ENCODE measurements at places on chromosomes 1 and 21.

DNA sequence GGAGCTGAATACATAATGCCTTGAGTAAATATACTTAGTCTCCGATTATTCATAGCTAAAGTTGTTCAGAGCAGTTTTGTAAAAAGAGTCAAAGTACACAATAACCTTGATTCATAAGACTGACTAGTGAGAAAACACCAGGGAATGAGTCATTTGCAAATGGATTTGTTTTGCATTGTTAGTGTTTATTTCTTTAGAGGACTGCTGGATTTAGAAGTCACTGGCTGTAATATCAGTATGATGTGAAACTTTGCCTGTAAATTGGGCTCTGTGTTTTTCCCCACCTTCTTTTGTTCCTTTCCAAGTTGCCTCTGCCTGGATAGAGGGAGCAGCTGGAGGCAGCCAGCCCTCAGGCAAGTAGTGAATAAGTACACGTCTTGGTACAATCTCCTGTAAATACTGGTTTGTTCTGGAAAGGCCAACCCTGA, 474.7 kb downstream of the NUF2 start:
- DNase-seq = no peak

- DNase-seq = no peak
Measured at GRCh38 chr1:181556631-181557030, 73.3 kb downstream of the CACNA1E start.

DNA sequence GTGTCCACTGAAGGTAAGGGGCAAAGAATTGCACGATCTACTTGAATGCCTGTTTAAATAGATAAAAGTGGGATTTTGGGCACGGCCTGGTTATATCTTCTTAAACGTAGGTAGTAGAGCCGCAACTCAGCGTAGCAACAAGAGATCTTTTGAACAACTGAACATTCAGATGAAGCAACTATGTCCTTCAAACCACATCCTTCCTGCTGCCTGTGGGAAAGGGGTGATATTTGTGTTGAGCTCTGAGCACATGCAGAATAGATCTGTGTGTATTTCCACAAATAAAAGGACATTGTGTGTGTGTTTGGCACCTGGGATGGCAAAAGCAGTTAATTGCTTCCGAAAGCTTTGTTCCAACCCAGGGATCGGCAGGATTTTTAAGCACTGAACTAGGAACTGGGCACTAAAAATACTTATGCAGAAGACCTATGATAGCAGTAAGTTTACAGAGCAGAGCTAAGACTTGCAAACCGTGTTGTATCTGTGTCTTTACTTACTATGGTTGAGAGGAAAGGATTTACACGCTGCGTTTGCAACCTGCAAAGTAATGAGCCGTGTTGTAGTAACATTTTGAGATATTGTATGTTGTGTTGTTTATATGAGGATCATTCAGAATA, 333.4 kb downstream of the CHRM3 start:
- DNase-seq = no peak

DNA sequence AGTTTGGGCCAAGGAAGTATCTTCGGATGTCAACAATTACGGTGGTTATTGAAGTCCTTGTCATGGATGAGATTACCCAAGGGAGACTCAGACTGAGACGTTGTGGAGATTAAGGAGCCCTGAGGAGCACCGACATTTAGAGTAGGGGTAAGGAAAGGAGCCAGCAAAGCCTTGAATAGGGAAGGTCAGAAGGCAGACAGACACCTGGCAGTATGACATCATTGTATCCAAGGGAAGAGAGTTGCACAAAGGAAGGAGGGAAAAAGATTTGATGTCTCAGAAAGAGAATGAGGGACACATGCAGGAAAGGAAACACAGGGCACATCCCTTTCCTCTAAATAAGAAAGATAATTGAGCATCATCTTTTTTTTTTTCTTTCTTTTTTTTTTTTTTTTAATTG, 11.7 kb downstream of the LAMC2 start:
- DNase-seq = no peak

Data from NCI-H446 treated with DMSO at 0.1 percent for 48 hours (cell line).